Adipocyte (in vitro differentiated cells): ENCODE measurements at places on chromosomes 12 and 14.

GRCh38 chr12:79681008-79681590, 9.7 kb downstream of the PAWR start:
- DNase-seq: peak; percentile 59

DNA sequence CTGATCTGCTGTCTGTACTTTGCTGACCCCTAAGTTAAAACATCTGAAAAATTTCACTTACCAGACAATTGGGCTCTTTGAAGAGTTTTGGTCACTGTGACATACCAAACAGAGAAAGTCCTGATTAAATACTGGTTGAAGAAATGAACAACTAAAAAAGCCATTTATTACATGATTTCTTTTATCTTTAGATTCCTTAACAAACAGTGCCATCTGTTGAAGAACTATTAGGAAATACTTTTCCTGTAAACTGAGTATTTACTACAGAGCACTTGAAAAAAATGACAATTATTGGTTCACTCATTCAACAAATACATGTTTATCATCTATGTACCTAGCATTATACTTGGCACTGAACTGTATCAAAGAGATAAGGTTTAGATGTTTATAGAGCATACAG, 6.5 kb upstream of the WASHC4 start:
- peak; percentile 76 for DNase-seq

DNA sequence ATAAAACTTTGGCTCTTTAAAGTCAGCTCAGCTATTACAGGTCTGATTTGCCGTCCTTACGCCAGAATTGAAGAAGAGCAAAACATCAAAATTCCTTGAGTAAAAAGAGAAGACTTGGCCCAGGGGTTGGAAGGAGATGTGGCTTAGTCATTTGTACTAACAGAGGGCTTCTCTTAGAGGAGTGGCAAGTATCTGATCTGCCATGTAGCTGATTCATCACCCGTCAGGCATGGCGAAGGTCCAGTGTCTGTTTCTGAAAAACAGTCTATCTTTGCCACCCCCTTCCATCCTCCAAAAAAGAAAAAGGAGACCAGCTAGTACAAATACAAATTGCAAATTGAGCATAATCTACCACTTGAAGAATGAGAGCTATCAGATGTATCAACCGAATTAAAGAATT, 91.9 kb downstream of the RAD52 start:
- peak; percentile 83 for DNase-seq

GRCh38 chr14:26088275-26088674, 509.6 kb downstream of the NOVA1 start:
- no peak for DNase-seq

GRCh38 chr14:31212893-31213292, 5.3 kb upstream of the HECTD1 start:
- no peak for DNase-seq

DNA sequence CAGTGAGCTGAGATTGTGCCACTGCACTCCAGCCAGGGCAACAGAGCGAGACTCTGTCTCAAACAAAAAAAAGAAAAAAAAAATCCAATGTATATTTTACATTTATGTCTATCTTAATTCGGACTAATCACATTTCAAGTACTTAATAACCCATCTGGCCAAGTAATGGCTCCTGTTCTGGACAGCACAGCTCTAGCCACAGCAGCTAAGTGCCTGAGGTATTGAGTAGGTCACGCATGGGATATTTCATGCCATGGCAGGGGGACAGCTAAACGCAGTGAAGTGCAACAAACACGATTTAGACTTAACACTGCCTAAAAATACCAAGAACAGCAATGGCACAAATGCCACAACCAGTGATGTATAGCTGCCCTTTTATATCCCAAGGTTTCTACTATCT, 8.0 kb downstream of the BAZ1A start:
- no peak for DNase-seq

DNA sequence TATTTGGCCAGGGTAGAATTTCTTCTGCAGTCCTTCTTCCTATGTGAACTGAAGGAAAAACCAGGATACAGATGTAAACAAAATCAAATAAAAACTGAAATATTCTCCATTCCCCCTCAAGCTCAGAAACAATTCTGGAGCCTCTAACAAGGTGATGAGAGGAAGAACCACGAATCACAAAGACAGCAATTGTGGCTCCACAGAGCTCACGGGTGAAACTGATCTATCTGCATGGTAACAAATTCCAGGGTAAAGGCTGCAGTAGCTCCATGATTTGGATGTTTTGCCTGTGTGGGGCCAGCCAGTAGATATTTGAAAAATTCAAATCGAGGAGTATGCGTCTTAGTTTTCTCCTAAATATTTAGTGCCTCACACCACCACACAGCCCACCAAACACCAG, 10.6 kb downstream of the GRIN2B start:
- no peak for DNase-seq

DNA sequence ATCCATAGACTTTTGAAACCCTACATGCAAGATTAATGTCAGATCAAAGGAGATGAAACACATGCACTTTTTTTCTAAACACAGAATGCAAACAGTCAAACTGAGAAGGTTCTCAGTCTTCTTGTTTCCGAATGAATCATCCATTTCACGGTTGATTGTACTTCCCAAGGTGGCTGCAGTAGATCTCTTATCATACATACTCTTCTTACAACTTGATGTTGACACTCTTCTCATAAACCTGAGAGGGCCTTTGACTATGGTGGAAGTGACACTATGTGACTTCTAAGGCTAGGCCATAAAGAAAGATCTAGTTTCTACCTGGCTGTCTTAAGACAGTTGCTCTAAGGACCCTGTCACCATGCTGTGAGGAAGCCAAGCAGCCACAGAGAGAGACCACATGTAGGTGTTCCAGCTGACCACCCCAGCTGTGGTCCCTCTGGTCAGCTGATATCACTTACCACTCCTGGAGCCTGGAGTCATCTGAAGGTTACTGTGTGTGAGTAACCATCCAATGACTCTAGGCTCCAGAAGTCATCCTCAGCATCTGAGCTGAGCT, 67.2 kb upstream of the HMGA2 start:
- no peak for DNase-seq

- no peak for DNase-seq
Observed at GRCh38 chr12:4849795-4850345, 59.8 kb upstream of the KCNA1 start.

DNA sequence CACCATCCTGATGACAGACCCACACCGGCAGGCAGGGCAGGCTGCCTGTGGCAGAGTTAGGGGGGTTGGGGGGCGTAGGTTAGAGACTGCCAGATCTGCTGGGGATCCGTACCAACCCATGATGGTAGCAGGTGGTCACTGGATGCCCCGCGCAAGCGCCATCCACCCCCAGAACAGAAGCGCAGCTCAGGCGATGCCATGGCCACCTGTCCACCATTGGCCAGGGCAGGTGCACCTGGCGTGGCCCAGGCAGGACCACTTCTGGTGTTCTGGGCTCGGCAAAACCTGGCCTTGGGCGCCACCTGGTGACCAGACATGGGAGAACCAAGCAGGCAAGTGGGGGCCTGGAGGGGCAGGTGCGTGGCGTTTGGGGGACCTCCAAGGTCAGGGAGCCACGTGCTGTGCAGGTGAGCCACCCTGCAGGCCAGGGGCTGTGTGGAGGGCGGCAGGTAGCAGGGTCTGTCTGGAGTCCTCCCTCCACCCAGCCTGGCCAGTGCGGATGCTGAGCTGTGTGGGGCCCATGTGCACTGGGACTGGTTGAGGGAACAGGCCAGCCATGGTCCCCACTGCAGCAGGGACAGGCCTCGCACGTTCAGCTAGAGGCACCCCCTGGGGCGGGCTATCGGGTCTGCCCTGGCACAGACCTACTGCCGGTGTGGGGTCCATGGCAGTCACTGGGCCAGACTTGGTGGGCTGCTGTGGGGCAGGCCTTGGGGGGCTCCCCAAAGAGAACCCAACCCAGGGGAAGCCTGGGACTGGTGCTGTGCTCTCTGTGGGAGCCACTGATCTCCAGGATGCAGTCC, 15.6 kb downstream of the BAG5 start:
- peak; percentile 69 for DNase-seq

GRCh38 chr14:34770901-34771300, 56.5 kb upstream of the CFL2 start:
- DNase-seq: no peak

- DNase-seq: no peak
Observed at GRCh38 chr12:127324681-127325080, 942.3 kb upstream of the TMEM132C start.

GRCh38 chr12:98456041-98456440, 59.3 kb upstream of the TMPO start:
- DNase-seq: no peak

- DNase-seq: no peak
Observed at GRCh38 chr12:40107803-40108620, 2.1 kb upstream of the SLC2A13 start.

DNA sequence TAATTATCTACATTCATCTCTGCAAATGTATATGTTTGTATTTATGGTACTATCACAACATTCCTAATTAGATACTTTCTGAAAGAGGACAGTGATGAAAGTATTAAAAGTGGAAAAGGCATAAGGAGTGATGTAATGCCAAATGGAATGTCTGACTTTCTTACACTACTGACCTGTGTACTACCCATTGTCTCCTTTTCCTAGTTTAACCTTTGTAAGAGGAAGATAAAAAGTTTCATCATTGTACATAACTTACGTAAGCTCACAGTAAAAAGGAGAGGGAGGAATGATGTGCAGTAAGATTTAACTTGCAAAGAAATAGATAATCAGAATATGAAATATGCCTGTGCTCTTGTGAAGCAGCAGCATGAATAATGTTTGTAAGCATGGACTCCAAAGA, 55.9 kb downstream of the SOX5 start:
- DNase-seq: no peak

DNA sequence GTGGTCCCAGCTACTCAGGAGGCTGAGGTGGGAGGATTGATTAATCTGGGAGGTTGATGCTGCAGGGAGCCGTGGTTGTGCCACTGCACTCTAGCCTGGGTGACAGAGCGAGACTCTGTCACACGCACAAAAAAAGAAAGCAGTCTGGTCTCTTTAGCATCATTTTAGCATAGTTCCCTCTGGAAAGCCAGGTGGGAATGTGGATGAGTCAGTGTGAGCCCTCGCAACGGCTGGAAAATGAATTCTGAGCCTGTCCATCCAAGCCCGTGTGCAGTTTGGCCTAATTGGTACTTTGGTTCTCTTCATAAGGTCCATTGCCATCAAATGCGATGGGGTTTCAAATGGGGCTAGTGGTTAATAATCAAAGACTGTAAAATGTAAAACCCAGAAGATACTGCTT, 2.4 kb downstream of the MYL2 start:
- DNase-seq: no peak

DNA sequence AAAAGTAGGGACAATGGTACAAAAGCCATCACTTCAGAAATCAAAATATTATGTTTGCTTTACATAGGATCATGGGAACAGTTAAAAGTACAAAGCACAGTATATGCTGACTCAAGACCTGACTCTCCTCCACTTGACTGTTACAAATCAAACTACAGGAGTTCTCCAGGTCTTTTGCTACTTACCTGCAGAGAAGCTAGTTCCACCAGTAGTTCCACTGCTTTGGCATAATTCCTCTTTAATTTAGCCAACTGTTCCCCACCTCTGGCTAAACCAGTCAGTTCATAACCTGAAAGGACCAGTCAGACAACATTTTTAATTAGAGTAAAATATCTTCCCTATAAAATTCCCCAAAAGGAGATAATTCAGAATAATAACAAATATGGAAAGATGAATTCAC, 14.0 kb downstream of the ATP6V1D start:
- DNase-seq: no peak

DNA sequence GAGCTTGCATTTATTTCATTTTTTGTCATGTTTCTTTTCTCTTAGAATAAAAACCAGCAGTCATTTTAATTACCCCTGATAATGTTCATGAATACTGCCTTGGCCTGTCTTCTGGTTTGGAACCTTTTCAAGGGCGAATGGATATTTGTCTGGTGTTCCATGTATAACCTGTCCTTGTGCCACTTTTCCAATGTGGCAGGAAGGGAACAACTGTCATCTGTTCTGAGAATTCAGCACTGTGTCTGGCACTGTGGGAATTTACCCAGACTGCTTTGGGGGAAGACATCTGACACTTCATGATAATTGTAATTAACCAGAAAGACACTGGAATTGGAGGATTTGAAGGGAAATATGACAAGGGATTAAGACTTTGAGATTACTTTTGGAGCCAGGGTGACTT, 352.8 kb downstream of the APAF1 start:
- no peak for DNase-seq

DNA sequence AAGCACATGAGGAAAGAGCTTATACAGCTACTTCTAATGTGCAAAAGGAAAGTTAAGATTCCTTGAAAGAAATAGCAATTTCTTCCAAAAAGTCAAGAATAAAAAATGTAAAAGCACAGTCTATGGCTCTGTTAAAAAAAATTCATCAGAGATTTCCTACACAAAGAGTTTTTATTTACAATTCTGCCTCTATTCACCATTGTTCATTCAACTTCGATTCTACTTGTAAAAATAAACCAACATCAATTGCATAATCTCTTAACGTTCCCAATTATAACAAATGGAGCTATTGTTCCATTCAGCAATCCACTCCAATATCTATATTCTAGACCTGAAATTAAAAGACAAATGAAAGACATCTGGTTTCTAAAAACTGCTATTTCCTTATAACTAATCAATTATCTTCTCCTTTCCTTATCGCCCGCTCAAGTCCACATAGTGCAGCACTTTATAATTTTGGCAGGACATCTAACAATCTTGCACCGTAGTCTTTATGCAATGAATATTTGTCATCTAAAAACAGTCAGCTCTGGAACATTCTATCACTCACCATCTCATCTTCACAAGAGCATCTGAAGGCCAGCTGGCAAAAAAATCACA, 6.2 kb downstream of the EIF2S3B start:
- DNase-seq: no peak

DNA sequence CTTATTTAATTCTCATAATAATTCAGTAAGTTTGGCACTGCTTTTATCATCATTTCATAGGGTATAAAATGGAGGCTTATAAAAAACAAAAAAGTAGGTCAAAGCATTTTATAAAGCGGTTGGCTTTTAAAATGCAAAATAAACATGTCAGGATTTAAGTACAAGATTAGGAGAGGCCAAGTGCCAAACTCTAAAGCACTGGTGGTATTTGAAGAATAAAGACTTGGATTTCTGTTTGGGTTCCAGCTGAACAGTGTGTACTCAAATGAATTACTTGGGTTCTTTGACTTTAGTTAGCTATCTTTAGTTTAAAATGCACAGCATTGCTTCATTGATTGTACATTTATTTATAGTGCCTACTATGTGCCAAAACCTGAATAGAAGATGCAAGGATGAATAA, 966.6 kb upstream of the SEL1L start:
- no peak for DNase-seq

GRCh38 chr12:82954064-82954463, 267.4 kb downstream of the TMTC2 start:
- no peak for DNase-seq

DNA sequence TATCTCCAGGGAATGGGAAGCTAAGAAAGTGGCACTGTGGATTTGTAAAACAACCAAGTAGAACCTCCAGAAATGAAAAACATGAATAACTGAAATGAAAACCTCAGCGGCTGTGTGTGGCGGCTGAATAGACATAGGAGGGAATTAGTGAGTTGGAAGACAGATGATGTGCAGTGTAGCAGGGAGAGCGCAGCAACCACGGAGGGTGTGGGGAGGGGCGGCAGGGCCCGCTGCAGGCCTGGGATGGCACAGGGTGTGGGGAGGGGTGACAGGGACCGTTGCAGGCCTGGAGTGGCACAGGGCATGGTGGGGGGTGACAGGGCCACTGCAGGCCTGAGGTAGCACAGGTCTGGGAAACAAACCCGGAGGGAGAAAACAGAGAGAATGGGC, 51.1 kb downstream of the BEGAIN start:
- no peak for DNase-seq

GRCh38 chr12:29200586-29200985, 51.5 kb downstream of the FAR2 start:
- no peak for DNase-seq

GRCh38 chr14:102891556-102891955, 30.9 kb upstream of the AMN start:
- peak; percentile 48 for DNase-seq

GRCh38 chr12:3218228-3219171, 141.3 kb downstream of the TSPAN9 start:
- peak; percentile 86 for DNase-seq
